ENCODE measurements at places on chromosomes 4 and X.

- DNase-seq = no peak
Observed at GRCh38 chr4:20639346-20639745, 60.9 kb upstream of the PACRGL start.

DNA sequence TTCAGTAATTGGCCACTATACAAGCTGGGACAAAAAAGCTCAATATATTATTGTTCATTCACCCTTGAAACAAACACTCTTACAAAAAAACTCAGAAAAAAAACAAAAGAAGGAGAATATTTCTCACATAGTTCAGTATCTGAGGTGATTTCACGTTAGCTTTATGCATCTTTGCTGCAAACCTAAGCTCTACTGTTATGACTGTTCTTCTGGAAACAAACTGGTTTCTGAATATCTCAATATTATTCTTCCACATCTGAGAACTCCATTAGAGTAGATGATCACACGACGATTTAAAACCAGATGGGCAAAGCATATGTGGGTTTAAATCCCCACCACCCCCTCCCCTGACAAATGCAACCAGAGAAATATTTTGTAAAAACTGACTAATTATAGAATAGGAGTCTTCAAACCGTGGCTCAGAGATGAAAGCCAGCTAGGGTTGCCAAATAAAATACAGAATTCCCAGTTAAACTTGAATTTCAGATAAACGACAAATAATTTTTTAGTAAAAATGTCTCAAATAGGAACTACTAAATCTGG is 182.0 kb upstream of the FAM241A start:
- no peak for DNase-seq

GRCh38 chrX:44303119-44303518 is 40.4 kb downstream of the EFHC2 start:
- no peak for DNase-seq

DNA sequence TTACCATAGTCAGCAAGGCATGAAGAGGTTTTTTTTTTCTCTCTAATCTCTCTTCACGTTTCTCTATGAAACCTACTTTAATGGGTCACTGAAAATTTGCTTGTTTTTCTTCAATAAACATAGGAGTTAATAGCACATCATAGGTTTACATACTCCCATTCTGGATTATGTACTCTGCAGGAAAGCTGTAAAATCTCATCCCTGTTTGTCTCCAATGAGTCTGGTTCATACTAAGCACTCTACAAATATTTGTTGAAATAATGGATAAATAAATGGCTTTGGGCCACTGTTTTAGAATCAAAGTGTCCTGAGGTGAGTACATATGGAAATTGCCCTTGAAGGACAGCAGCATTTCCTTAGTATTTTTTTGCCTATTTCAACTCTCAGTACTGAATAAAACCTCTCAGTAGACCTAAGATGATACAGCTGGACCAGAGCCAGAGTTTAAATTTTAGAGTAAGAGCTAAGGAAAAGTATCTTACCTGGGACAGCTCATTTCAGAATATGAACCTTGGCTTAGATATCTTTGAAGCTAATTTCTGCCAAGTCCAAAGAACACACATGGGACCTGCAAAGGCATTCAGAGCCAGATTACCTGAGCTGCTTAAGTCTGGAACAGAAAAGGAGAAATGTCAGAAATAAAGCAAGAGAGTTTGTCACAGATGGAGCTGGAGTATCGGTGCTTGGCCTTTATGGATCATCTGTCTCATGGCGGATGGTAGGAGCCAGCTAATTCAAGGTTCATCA is 34.4 kb downstream of the PF4 start:
- DNase-seq = no peak

GRCh38 chr4:113556382-113557134 is 205.0 kb downstream of the CAMK2D start:
- DNase-seq = no peak

DNA sequence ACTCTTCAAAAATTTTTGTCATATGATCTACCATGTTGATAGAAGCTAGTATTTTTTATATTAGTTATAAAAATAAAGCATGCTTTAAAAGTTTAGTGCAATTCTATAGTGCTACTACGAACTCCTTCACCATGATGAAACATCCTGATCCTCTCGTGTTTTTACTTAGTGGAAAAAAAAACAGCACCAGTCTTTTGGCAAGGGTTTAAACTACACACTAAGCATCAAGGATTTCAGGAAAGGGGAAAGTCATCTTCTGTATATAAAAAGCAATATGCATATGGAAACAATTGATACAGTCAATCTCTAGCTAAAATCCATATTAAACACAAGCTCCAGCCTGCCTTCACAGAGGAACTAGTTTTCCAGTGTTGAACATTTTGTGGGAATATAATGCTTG is 18.7 kb downstream of the CHM start:
- DNase-seq = no peak

GRCh38 chr4:105709081-105709450 is 482 bp downstream of the GSTCD start:
- no peak for DNase-seq

- DNase-seq = no peak
Observed at GRCh38 chr4:132334081-132334480, 815.0 kb upstream of the PCDH10 start.

DNA sequence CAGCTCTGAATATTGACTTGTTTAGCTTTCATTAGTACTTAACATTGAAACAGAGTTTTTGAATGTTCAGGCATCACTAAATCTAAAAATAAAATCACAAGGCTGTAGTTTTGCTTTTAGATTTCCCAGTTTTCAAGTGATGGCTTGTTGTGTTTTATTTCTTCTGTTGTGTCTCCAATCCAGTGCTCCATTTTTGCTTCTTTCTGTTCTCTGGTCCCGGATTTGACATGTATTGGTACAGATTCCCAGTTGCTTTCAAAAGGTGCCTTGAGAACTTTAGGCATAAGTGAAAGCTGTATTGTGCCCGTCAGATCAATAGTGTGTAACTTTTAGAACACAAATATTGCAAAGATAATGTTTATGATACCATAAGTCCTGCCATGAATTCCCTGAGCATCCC is 53.2 kb downstream of the ARHGAP10 start:
- DNase-seq = no peak

DNA sequence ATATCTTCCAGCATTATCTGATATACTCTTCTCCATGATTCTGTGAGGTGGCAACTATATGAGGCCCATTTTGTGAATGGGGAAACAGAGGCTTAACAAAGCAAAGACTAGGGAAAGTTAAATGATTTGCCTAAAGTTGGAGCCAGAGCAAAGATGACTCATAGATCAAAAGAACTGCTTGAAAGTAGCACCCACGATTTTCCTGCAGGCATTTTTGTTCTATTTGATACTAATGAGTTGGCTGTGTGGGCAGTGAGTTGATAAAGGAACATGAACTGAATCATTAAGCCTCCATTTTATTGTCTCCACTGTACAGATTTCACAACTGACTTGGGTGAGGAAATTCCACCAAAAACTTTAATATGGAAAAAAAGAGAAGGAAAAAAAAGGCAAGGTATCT is 138.9 kb upstream of the IGFBP7 start:
- DNase-seq = no peak

DNA sequence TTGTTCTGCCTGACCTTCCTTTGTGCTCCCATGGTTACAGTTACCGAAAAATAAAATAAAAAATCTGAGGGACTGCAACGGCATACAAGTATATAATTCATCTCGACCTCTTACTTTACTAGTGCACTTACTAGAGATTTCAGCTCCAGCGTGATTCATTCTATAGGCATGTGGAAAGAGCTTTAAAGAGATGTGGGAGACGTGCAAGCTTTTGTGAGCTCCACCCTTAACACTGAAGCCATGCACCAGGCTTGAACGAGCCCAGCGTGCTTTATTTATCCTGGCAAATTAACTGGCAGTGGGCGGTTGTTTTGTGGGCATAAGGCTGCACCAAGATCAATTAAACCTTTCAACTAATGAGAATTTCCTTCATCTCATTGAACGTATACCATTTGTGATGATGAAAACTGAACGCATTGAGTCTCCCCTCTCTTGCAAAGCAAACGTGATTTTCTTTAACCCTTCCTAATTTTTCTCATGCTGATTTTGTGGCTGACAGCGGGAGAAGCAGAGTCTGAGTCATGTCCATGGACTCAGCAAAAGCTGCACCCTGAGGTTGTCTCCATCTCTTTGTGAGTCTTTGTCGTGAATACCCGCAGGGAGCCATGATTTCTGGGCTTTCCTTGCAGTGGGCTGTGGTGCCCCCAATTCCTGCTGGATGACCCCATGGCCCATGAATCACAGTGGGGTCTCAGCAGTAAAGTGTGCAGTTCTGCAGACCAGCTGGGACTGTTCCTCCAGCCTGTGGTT is 60.1 kb downstream of the MXRA5 start:
- DNase-seq = no peak

GRCh38 chrX:149508467-149508866 is 3.4 kb upstream of the IDS start:
- DNase-seq = no peak

- DNase-seq = no peak
Observed at GRCh38 chr4:155371432-155372043, 5.2 kb downstream of the MAP9 start.

GRCh38 chr4:37685161-37685822 is 884 bp downstream of the RELL1 start:
- peak; percentile 19 for DNase-seq

- no peak for DNase-seq
Observed at GRCh38 chr4:87419578-87420249, 2.7 kb upstream of the NUDT9 start.

- no peak for DNase-seq
Observed at GRCh38 chr4:113951263-113951662, 28.2 kb downstream of the ARSJ start.

DNA sequence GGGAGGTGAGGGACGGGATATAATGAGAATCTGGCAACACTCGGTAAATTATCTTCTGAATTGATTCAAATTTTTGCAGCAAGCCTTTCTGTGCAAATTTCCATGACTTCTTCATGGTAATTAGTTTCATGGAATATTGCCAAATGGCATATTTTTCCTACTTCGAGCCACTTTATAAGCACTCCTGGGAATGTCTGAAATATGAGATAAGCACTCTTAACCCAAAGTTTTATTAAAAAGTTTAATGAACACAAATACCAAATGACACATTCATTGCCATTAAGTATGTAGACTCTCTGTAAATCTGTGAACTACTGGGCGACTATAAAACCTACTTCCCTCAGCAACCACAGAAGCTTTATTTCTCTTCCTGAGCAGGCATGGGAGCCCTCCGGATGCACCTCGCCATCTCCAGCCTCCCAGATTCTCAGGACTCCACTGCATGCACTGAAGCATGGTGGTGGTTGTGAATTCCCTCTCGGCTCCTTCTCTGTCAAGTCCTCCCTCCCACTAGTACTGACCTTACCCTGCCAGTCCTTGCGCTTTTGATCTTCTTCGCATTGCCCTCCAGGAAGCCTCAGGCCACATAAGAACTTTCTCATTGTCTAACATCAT is 154.4 kb upstream of the RPL34 start:
- no peak for DNase-seq

GRCh38 chr4:139781066-139781465 is 115.4 kb downstream of the MGST2 start:
- DNase-seq = no peak

GRCh38 chr4:166174717-166175490 is 301.9 kb downstream of the TLL1 start:
- DNase-seq = no peak

GRCh38 chrX:123422875-123423274 is 238.8 kb downstream of the GRIA3 start:
- DNase-seq = no peak

Measured in activated naive CD4-positive, alpha-beta T cell (primary cell).